Left ventricle myocardium inferior (tissue), 1 donor: ENCODE measurements at places on chromosomes 16 and 17.

- no peaks in the 10 kb centered on the region for H3K36me3 ChIP-seq
- H3K4me1 ChIP-seq, result no peaks in the 10 kb centered on the region
- no peak overlapping the region for H3K4me3 ChIP-seq
These were observed 23.2 kb downstream of the RNF157 start for GRCh38 chr17:76217081-76217480.

- DNase-seq, result no peak
- no peaks in the 10 kb centered on the region for H3K27me3 ChIP-seq
- H3K4me1 ChIP-seq, result peaks cover 15% of the 10 kb centered on the region
- no peaks in the 10 kb centered on the region for H3K36me3 ChIP-seq
- no peak overlapping the region for H3K4me3 ChIP-seq
These were observed 94.0 kb downstream of the MRTFB start for GRCh38 chr16:14164916-14165662.

- DNase-seq, result no peak
- H3K4me3 ChIP-seq, result no peak overlapping the region
- peaks cover 21% of the 10 kb centered on the region for H3K4me1 ChIP-seq
- H3K36me3 ChIP-seq, result no peaks in the 10 kb centered on the region
- no peaks in the 10 kb centered on the region for H3K27me3 ChIP-seq
- no peak overlapping the region for H3K27ac ChIP-seq
These were observed 74.5 kb downstream of the DNAH17 start for GRCh38 chr17:78502611-78503148.

GRCh38 chr16:80500961-80501525, 39.8 kb upstream of the DYNLRB2 start:
- H3K27me3 ChIP-seq, result peaks cover 5% of the 10 kb centered on the region
- no peak overlapping the region for H3K27ac ChIP-seq
- no peak for DNase-seq
- no peak overlapping the region for H3K4me3 ChIP-seq

DNA sequence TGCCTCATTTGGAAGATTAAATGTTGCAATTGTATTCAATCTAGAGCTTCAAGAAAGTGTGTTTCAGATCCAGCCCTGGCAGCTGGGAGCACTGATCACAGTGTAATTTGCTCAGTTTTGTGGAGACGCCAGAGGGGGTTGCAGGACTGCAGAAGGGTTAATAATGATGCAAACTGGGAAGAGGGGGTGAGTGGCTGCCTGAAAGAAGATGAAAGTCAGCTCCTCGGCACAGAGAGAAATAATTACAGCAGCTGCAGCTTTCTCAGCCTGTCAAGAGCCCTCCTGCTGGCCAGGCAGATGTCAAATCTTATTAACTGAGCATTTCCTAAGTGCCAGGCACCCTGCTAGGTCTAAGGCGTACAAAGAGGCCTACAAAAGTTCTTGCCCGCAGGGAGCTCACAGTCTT, 97.7 kb downstream of the ZNF18 start:
- DNase-seq, result no peak
- no peaks in the 10 kb centered on the region for H3K36me3 ChIP-seq
- H3K4me1 ChIP-seq, result peaks cover 8% of the 10 kb centered on the region
- peak overlapping the region; percentile 21 for H3K27ac ChIP-seq
- H3K27me3 ChIP-seq, result peaks cover 9% of the 10 kb centered on the region
- no peak overlapping the region for H3K4me3 ChIP-seq

- H3K4me1 ChIP-seq, result no peaks in the 10 kb centered on the region
- H3K4me3 ChIP-seq, result no peak overlapping the region
- no peak for DNase-seq
- H3K36me3 ChIP-seq, result peaks cover 83% of the 10 kb centered on the region
- no peak overlapping the region for H3K27ac ChIP-seq
These were observed 57.2 kb downstream of the NUP88 start for GRCh38 chr17:5362162-5362811.

- H3K36me3 ChIP-seq, result peaks cover 3% of the 10 kb centered on the region
- H3K27me3 ChIP-seq, result no peaks in the 10 kb centered on the region
- peak overlapping the region; percentile 97 for H3K27ac ChIP-seq
- DNase-seq, result no peak
- H3K4me1 ChIP-seq, result peaks cover 17% of the 10 kb centered on the region
- peak overlapping the region; percentile 93 for H3K4me3 ChIP-seq
These were observed 1.0 kb downstream of the FLYWCH2 start for GRCh38 chr16:2884041-2884451.

GRCh38 chr17:48129981-48130380, 22.4 kb downstream of the SNX11 start:
- H3K4me3 ChIP-seq, result no peak overlapping the region
- no peak overlapping the region for H3K27ac ChIP-seq
- no peaks in the 10 kb centered on the region for H3K36me3 ChIP-seq
- H3K4me1 ChIP-seq, result no peaks in the 10 kb centered on the region
- peaks cover 21% of the 10 kb centered on the region for H3K27me3 ChIP-seq

GRCh38 chr17:36850790-36851189, 86.5 kb upstream of the LHX1 start:
- H3K36me3 ChIP-seq, result no peaks in the 10 kb centered on the region
- no peaks in the 10 kb centered on the region for H3K4me1 ChIP-seq
- no peak overlapping the region for H3K4me3 ChIP-seq
- H3K27me3 ChIP-seq, result peaks cover 95% of the 10 kb centered on the region

- no peaks in the 10 kb centered on the region for H3K36me3 ChIP-seq
- no peak overlapping the region for H3K27ac ChIP-seq
- no peaks in the 10 kb centered on the region for H3K4me1 ChIP-seq
- H3K27me3 ChIP-seq, result peaks cover 69% of the 10 kb centered on the region
These were observed 189.7 kb upstream of the SDK2 start for GRCh38 chr17:73833775-73834488.

GRCh38 chr17:79011451-79012147, 2.0 kb upstream of the CANT1 start:
- H3K4me3 ChIP-seq, result no peak overlapping the region
- no peak for DNase-seq

DNA sequence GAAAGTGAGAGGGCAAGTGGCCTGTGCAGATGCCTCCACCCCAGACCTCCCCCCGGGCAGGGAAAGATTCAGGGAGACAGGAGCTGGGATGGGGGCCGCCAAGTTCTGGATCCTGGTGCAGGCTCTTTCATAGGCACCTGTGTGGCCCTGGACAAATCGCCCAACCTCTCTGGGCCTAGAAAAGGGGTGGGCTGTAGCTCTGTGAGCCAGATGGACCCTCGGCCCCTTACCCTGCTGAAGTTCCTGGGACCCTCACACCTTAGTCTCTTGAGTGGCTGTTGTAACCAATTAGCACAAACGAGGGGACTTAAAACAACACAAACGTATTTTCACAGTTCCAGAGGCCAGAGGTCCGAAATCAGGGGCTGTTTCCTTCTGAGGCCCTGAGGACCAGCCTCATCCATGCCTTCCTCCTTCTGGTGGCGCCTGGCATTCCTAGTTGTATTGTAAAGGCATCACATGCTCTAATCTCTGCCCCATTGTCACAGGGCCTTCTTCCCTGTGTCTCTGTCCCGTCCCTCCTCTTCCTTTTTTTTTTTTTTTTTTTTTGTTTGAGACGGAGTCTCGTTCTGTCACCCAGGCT, 352.6 kb downstream of the SEC14L1 start:
- H3K4me1 ChIP-seq, result peaks cover 37% of the 10 kb centered on the region
- peaks cover 54% of the 10 kb centered on the region for H3K36me3 ChIP-seq
- H3K27me3 ChIP-seq, result no peaks in the 10 kb centered on the region
- H3K27ac ChIP-seq, result no peak overlapping the region
